Activated CD4-positive, alpha-beta T cell treated with anti-CD3 and anti-CD28 coated beads, Interleukin-2, amount 10 ng/mL, durations not matched to agents 7 days and 5 days (primary cell): ENCODE measurements at places on chromosomes 7 and 10.

DNA sequence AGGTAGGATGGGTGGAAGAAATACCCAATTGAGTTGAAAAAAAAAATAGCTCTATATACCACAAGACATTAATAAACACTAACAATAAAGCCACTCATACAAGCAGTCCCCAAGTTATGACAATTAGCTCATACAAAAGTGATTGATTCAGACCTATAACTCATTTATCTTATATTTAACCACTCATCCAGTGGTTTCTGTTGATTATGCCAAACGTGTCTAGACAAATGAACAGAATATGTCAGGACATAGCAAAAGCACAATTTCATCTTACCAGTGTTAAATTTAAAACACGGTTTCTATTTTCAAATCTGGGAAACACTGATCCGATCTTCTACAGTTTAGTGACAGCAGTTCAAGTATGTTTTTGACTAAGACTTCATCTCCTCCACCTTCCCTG, 17.0 kb downstream of the ABI1 start:
- no peak for DNase-seq

GRCh38 chr7:121832347-121832746, 40.6 kb upstream of the PTPRZ1 start:
- DNase-seq = no peak

DNA sequence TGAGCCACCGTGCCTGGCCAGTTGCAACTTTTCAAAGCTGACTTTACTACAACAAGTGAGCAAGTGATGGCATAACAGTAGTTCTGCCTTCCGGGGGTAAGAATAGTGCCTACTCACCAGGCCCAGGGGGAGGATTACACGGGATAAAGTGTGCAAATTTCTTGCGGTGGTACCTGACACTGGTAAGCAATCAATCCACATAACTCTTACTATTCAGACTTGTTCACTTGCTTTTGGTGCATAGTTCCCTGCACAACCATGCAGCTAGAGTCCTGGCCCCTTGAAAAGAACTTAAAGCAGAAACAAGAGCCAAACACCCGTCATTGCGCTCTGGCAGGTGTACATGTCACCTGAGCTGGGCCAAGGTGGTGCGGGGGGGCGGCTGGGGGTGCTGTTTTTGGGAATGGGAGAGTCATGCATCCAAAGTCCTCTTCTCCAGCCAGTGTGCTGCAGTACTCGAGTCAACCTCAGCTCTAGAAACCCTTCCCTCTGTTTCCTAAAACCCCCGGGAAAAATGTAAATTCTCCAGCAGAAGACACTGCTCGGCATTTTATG, 5.4 kb upstream of the COBL start:
- no peak for DNase-seq

- DNase-seq = no peak
These were observed 31.9 kb downstream of the SLK start for GRCh38 chr10:103998805-103999204.

GRCh38 chr10:126732868-126733267, 62.4 kb upstream of the C10orf90 start:
- DNase-seq = no peak

GRCh38 chr7:44538093-44538797, 2.9 kb downstream of the NPC1L1 start:
- DNase-seq = no peak

- peak; percentile 14 for DNase-seq
These were observed 22.9 kb downstream of the GSAP start for GRCh38 chr7:77393261-77393660.

GRCh38 chr7:27933671-27934565, 194.0 kb downstream of the TAX1BP1 start:
- no peak for DNase-seq

DNA sequence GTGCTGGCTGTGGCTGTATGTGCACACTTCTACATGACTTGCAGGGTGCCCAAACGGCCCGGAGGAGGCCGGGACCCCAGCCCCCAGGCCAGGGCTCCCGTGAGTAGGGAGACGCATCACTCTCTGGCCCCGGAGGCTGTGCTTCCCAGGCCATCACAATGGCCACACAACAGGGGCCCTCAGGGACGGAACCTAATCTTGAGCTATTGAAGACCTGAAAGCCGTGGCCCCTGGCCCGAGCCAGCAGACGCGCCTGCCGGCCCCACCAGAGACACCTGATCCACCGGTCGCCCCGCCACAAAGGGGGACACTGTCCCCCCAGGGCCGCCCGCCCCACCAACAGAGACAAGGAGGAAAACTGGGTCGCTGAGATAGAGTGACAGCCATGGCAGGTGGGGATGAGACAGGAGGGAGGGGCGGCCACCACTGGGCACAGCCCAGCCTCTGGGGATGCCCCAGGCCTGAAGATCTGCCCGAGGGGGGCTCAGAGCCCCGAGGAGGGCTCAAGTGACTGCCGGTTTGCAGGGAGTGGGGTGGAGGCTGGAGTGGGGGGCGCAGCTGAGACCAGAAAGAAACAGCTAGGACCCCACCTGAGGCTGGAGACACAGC, 10.2 kb upstream of the LFNG start:
- DNase-seq = no peak

GRCh38 chr10:103041391-103041790, 123.3 kb downstream of the CNNM2 start:
- no peak for DNase-seq

- no peak for DNase-seq
These were observed 9.8 kb upstream of the DENND2A start for GRCh38 chr7:140650367-140650766.

- no peak for DNase-seq
These were observed 108.6 kb upstream of the PDE1C start for GRCh38 chr7:32178677-32179366.

DNA sequence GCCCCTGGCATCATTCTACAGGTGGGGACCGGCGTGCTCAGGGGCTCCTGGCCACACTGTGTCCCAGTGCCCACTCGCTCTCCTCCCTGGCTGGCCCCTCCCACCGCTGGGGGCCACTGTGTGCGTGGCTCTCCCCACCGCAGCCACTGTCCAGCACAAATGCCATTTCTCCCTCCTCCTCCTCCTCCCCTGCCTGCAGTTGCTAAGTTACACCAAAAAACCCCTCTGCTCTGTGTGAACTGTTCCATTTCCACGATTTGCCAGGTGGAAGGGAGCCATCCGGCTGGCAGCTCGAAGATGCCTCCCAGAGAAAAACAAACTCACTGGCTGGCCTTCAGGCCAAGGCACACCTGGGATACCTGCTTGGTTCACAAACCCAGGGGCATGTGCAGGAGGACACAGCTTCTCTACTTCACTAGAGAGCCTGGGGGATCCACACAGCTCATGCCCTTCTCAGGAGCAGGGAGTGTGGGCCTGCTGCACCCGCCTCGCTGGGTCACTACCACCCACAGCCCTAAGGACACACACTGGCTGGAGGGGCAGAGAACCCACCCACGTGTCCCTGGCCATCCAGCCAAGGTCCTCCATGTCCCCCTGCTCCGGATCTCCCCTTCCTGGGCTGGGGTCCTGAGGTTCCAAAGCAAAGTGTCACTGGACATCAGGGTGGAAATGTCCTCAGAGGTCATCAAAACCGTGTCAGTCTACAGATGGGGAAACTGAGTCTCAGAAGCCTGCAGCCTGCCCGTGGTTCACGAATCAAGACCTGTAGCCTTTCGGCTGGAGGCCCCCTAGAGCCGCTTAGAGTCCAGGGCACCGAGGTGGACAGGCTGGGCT, 1.7 kb downstream of the RASGEF1A start:
- DNase-seq = no peak

DNA sequence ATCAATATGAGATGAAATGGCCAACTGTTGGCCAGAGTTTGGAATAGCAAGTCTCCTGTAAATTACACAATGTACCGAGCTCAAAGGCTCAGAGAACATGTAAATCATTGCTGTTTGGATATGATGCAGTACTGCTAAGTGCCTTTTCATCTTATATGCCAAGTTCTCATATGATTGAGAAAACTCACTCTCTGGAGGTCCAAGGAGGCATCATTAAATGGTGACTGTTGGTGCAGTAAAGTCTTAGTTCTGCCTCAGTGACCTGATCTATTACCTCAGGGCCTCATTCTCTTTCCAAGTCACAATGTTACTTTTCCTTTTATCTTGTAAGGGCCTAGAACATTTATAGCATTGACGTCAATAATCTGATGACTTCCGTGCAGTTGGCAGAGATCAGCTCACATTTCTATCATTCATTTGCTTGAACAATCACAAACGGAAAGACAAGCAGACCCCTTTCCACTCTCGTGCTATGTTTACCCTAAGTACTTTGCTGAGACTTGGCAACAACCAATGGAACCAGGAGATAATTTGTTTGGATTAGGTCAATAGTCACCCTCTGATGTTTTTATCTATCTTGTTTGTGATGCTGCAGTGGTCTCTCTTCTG, 32.6 kb upstream of the PDK4 start:
- DNase-seq = no peak

DNA sequence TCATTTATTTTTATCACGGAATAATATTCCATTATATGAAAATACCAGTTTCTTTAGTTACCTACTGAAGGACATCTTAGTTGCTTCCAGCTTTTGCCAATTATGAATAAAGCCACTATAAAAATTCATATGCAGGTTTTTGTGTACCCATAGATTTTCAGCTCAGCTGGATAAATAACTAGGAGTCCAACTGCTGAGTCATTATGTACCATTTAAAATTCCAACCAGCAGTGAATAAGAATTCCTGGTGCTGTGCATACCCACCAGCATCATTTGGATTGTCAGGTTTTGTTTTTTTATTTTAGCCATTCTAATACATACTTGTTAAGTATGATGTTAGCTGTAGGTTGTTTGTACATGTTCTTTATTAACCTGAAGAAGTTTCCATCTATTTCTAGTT, 14.5 kb downstream of the FAM24B start:
- no peak for DNase-seq

GRCh38 chr7:156652886-156653568, 12.5 kb downstream of the RNF32 start:
- DNase-seq = no peak

- DNase-seq = no peak
These were observed 517.3 kb downstream of the GRID1 start for GRCh38 chr10:85849315-85849714.

DNA sequence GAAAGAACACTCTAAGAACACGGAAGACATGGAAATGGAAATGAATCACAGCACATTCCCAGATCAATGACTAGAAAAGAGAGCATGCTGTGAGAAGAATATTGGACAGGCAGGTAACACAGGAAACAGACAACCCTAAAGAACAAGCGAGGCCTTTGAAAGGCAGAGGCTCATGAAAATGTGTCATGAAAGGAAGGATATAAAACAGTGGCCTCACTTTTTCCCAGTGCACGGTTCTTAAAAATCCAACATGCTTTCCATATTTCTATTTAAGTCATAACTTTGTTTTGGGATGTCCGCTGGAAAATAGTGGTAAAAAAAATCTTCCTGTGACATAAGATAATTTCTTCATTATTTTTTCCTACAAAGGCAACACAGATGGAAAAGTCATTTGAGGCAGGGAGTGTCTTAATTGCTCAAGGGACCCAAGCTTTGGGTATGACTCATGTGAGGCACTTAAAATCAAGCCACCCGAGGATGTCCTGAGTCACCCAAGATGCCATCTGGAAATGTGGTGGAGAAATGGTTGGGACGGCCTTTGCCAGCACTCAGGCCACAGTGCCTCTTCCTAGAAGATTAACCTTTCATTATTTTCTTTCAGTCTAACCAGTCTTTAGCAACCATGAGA, 17.0 kb downstream of the ITIH5 start:
- no peak for DNase-seq

DNA sequence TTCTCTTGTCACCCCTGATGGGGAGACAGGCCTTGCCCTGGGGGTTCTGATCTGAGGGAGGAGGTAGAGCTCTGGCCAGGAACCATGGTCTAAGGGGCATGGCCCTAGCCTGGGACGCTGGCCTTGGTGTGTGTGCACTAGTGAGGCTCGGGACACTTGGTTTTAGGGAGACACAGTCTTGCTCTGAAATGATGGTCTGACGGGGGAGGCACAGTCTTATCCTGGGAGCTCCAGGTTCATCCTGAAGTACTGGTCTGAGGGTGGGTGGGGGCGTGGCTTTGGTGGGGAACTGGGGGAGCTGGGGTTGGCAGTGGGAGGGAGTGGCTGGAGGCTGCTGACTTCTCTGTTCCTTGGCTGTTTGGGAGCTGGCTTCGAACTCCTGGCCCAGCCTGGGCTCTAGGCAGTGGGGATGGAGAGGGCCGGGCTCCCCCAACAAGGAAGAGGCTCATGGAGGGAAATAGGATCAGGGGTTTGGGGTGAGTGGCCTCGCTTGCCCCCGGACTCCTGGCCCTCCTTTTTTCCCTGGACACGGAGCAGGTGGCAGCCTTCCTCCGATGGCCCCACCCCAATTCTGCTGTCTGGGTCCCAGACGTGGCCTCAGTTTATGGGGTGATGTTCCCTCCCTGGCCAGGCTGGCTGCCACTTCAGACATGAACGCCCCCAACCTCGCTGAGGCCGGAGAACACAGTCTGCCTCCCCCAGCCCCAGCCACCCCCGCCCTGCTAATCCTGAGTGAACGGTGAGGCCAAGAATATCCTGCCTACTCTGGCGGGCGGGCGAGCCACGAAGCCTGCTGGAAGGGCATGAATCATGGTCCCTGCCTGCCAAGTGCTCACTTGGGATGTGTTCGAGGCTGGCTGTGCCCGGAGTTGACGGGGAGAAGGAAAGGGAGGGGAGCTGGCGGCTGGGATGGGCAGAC, 43.5 kb downstream of the TMEM270 start:
- no peak for DNase-seq

DNA sequence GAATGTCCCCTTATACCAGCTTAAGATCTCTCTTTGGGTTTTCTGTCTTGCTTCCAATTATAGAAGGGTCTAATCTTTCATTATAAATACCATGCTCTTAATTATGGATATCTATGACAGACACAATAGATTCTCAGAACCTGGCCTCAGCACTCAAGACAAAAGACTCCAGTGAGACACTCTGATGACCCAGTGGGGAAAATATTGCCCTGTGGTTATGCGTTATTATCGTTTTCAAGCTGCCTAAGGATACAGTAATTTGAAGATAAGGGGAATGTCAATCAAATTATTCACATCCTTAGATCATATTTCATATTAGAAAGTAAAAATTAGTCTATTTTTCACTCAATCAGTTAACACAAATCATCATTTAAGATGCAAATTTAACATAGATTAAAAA, 748.8 kb downstream of the XPNPEP1 start:
- no peak for DNase-seq

DNA sequence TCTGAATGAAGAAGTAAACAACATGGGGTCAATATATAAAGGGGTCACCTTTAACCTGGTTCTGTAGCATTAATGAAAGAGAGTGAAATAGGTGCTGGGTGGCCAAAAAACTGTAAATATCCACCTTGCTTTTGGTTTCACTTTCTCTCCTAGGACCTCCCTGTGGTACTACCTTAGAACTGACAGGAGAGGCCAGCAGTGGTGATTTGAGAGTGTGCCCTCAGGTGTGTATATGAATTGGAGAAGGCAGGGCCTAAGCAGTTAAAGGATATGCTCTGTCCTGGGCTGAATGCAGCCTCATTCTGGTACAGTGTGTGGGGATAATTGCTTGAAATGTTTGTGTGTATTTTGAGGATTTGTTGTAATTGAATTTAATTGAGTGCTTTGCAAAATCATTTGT, 62.0 kb downstream of the BBS9 start:
- peak; percentile 28 for DNase-seq

- no peak for DNase-seq
These were observed 61.9 kb upstream of the CACUL1 start for GRCh38 chr10:118816471-118817168.
